ENCODE measurements at places on chromosomes 4 and X.

GRCh38 chr4:99647071-99647470 is 10.6 kb downstream of the C4orf54 start:
- DNase-seq, result no peak

- no peak for DNase-seq
These were observed 119.2 kb downstream of the TLL1 start for GRCh38 chr4:165992283-165992682.

GRCh38 chr4:109820563-109820962 is 5.0 kb downstream of the GAR1 start:
- DNase-seq, result no peak

- DNase-seq, result no peak
These were observed 80.0 kb downstream of the AREG start for GRCh38 chr4:74524985-74525384.

DNA sequence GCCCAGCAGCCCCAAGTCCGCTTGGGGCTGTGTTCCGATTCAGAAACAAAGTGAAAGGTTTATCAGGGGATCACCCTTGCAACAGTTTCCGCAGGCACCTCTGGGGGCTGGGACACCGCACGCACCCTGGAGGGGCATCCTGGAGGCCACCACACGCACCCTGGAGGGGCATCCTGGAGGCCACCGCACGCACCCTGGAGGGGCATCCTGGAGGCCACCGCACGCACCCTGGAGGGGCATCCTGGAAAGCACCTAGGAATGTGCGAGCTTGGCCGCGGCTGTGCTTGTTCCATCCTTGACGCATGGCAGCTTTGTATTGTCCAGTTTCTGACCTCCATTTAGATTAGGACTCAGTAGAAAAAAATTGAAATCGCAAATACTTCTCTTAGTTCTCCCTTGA is 21.3 kb upstream of the CBR4 start:
- DNase-seq, result no peak

- DNase-seq, result no peak
These were observed 67.0 kb downstream of the GPC3 start for GRCh38 chrX:133918361-133918771.

- no peak for DNase-seq
These were observed 8.2 kb downstream of the FAM3A start for GRCh38 chrX:154507673-154508383.

DNA sequence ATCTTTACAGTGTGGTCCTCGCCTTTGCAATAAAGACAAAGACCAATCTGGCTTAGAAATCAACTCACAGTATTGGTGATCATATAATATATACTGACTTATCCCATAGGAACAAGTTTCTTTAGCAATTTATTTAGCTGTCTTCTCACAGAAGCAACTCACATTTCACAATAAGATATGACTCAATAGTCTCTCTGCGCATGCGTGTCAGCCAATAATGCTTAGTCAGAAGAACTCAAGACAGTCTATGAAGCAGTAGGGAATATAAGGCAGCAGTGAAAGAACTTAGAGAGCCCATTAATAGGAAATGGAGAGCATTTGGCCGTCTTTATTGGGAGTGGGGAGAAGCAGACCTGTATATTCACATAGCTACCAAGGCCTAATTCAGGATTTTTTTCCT is 216.7 kb downstream of the IL13RA2 start:
- no peak for DNase-seq

GRCh38 chr4:25320336-25320735 is 7.8 kb downstream of the ZCCHC4 start:
- no peak for DNase-seq

- no peak for DNase-seq
These were observed at the start of gene PRR32 for GRCh38 chrX:126819429-126819828. Gene PRR32 (plus strand): TSS chrX:126819729. CDS start chrX:126819844, 115 bp downstream.

DNA sequence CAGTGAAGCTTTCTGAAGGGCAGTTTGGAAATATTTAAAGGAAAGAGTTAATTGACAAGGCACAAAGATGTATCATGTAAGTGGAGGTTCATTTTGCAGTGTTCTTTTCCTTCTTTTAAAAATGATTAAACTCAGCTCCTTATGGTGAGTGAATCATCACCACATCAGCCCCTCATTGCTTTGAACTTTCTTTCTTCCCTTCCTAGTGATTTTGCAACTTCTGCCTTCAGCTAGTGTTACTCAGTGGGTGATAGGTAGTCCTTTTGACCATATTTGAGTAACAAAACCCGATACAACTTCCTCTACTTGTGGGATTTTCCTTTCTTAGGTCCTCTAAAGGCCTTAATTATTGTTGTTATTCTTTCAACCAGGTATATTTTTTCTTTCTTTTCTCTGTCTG is 8.2 kb downstream of the ZCCHC4 start:
- no peak for DNase-seq

- no peak for DNase-seq
These were observed 14.7 kb downstream of the SLIT2 start for GRCh38 chr4:20266215-20267082.

GRCh38 chr4:111450867-111451266 is 694.4 kb upstream of the FAM241A start:
- DNase-seq, result no peak

DNA sequence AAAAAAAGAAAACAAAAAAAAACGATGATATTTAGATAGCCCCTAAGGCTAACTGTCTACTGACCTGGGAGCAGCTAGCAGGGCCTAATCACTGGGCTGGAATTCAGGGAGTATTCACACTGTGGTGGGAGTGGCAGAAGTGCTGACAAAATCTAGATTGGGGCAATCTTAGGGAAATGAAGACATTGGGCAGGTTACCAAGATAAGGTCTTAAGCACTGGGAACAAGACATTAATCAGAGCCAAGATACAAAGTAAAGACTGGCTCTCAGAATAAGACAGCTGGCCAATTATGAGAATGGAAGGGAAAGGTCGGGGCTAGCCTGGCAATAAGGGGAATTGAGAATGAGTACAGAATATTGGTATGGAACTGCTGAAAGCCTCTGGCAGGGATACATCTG is 100.2 kb upstream of the GRIA3 start:
- no peak for DNase-seq

DNA sequence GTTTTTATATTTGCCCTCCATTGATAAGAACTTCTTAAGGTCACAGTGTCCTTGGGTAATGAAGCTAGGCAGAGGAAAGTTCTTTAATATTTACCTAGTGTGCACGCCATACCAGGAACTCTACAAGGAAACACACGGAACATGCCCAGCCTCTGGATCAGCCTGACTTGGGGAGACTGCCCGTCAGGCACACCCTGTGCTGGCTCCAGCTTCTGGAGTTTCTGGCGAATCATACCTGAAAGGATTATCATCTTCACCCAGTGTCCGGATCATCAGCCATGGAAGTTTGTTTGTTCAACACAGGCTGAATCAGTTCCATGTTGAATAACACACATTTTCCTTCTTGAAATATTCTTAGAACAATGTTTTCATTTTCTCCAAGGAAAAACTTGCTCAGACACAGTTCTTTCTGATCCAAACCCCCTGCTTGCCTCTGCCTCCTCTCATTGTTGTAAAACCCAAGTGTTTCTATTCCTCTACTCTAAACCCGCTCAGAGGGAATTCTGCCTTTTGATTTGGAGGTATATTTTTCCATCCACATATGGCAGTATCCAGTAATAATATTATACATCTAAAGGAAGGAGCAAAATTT is 176.7 kb downstream of the SHROOM3 start:
- DNase-seq, result no peak

GRCh38 chr4:15400981-15401671 is 26.7 kb upstream of the C1QTNF7 start:
- DNase-seq, result no peak

DNA sequence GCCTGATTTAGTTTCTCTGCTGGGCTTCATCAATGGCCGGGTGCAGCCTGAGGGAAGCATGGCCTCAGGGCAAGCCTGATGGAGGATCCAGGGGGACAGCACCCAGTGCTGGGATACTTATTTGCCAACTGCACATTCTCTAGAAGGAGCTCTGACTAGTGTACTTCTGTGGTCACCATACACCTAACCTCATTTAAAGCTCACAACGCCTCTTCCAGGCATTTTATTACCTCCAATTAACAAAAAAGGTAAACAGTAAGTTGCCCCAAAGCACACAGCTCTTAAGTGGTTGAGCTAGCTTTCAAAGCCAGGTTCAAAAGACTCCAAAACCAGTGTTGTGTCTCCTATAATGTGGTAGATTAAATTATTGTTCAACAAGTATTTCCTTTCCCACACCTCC is 26.8 kb upstream of the ATXN3L start:
- no peak for DNase-seq

DNA sequence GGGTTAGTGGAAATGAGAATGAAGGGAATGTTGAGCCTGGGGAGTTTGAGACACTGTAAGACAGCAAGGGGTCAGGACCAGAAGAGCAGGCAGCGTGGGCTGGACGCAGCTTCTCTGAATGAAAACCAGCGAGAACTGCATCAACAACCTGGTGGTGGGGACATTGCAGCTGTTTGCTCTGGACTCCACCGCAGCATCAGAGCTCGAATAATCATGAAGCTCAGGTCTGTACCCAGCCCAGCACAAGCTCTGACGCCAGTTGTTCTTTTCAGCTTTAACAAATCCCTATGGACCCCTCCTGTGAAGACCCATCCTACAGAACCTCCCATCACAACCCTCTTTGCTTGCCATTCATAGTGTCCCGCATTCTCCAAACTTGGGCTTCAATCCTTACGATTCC is 106.8 kb upstream of the PNPLA4 start:
- no peak for DNase-seq

GRCh38 chr4:111854494-111855087 is 290.7 kb upstream of the FAM241A start:
- no peak for DNase-seq
